Fibroblast of pulmonary artery (primary cell): ENCODE measurements at places on chromosomes 7 and 10.

- DNase-seq = no peak
Observed at GRCh38 chr7:7671361-7671760, 30.8 kb downstream of the UMAD1 start.

DNA sequence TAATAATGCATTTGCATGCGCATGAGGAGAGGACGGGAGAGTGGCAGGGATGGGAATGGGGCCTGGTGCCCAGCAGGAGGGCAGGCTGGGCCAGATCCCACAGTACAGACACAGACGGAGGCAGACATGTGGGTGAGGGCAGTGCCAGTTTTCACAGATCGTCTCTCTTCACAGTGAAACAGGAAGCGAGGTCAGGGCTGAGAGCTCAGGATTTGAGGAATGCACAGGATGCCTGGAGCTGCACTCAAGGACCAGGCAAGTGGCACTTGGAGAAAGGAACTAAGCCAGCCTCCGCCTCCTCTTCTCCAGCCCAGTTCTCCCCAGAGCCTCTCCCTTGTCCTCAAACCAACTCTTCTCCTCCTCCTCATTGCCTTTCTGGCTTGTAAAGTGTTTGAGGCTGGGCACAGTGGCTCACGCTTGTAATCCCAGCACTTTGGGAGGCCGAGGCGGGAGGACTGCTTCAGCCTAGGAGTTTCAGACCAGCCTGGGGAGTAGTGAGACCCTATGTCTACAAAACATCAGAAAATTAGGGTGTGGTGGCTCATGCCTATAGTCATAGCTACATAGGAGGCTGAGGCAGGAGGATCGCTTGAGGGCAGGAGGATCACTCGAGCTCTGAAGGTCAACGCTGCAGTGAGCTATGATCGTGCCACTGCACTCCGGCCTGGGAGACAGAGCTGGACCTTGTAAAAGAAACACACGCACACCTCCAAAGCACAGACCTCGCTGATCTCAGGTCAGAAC lies 115.2 kb downstream of the HIP1 start:
- DNase-seq = peak; percentile 21

- no peak for DNase-seq
Observed at GRCh38 chr7:127089146-127089545, 163.6 kb downstream of the GRM8 start.

GRCh38 chr7:135584362-135585353 lies 26.9 kb downstream of the NUP205 start:
- peak; percentile 15 for DNase-seq

GRCh38 chr10:117454502-117454901 lies 79.3 kb upstream of the PDZD8 start:
- DNase-seq = peak; percentile 82
